ENCODE measurements at places on chromosomes 5 and 9.
A peak's percentile ranks its signal among the peaks of the same experiment; 100 is the strongest.

DNA sequence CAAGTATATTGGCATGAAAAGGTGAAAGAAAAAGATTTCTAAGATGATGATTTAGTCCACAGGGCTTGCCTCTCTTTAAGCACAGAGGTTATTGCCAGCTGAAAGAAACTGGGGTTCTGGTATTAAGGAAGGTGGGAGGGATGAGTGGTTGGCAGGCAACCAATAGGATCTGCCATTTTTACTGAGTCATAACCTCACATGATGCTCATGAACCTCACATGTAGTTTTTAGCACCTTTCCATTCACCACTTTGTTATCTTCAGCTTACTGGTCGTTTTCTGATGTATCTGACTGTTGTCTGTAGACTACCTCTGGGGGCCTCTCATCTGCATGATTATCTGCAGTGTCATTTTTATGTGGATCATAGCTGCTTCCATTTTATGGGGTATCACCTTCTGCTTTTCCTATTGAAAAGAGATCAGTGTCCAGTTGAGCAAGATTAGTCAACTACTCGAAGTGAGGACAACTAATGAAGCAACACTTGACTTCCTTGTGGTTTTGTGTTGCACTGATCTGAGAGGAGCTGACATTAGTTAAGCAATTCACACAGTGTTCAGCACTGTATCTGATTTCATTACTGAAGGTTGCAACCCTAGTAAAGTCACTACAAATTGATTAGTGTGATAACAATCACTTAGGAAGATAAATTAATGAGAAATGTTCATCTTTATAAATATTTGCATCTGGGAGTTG is 186.3 kb downstream of the SGCD start:
- no peak for DNase-seq

GRCh38 chr5:14063138-14063537 is 80.0 kb upstream of the TRIO start:
- DNase-seq: no peak

DNA sequence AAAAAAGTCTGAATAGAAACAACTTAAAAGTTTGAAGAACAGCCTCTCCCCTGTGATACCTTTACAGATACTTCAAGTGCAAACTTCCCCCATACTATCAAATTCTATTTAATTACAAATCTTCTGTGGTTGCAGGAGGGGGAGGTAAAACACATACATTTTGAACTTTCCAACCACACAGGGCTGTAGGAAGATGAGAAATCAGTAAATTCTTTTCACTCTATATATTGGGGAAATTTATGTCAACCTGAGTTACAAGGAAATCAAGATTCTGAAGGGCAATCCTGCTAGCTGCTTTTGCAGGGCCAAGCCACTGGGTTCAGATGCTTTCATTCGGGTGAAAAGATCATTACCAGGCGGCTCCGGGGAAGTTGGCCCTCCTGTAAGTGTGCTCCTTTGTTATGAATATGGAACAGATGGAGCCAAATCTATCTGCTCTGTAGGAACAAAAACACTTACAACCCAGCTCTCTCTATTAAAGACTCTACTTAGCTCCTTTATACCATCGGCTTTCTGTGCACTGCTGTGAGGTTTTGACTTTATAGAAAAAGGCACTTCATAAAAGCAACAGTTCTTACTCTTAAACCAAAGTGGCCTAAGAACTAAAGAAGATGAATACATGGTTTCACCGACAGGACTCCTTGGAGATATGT is 269.1 kb downstream of the EFNA5 start:
- no peak for DNase-seq

DNA sequence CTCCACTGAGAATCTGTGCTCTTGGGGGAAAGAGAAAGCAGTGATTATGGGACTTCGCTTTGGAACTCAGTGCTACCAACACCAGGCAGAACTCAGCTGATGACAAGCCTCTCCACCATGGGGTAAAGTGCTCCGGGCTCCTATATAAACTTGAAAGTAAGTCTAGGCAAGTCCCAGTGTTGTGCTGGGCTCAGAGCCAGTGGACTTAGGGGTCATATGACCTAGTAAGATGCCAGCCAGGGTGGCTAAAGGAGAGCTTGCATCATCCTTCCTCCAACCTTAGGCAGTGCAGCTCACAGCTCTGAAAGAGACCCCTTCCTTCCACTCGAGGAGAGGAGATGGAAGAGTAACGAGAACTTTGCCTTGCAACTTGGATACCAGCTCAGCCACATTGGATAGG is 35.1 kb upstream of the FREM1 start:
- DNase-seq: no peak

GRCh38 chr5:131524431-131524830 is 110.6 kb downstream of the RAPGEF6 start:
- DNase-seq: no peak

DNA sequence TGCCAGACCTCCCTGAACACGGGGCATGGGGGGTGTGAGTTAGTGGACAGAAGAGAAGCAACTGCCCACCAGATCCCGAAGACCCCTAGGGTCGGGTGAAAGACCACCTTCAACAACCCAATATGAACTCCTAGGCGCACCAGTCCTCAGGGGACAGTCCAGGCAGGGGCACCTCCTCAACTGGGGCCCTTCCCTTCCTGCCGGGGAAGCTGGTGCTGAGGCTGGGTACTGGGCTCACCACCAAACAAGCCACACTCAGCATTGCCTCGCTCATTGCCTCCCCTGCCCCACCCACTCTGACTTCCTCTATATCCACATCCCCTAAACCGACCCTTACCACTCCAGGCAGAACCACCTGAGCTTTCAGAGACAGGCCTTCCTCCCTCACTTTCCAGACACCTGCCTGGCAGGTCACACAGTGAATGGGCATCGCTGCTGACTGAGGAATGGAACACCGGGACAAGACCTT is 42.5 kb downstream of the SEMA4D start:
- no peak for DNase-seq

DNA sequence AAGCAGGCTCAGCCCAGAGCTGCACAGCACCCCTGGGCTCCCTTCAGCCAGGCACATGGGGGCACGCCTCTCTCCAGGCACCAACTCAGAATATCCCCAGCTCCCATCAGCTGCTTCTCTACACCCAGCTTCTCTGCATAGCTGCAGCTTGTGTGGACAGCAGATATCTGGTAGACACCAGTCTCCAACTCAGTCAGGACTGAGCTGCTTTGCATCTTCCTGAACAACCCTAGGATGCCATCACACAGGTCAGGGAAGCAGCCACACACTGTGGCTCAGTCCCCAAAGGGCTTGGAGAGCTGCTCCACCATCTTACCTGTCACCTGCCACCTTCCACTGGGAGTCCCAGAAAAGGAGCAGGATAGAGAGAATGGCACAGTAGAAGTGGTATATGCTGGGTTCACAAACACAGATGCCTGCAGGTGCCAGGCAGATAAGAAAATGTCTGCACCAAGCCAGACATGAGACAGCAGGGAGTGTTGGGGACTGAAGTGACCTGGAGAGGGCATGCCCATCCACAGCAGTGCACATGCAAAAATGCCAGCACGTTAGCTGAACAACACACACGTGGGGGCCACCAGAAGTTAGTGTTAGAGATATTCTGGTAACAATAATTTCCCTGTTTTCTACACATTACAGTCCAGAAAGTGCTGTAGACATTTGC is 42.0 kb downstream of the THBS4 start:
- no peak for DNase-seq

GRCh38 chr5:139277171-139277570 is 16.4 kb upstream of the MATR3 start:
- DNase-seq: no peak

- DNase-seq: no peak
Measured at GRCh38 chr5:132692632-132692967, 18.8 kb downstream of the IL4 start.

DNA sequence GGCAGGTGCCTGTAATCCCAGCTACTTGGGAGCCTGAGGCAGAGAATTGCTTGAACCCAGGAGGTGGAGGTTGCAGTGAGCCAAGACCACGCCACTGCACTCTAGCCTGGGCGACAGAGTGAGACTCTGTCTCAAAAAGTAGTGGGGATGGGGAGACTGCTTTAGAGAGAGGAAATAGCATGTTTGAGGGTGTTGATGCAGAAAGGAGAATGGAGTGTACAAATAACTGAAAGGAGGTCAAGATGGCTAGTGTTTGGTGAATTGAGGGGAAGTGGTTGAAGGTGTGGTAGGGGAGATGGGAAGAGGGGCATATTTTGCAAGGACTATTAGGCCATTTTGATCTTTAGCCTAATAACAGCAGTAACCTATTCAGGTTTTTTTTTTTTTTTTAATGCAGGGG is 18.2 kb downstream of the TENT2 start:
- no peak for DNase-seq

- DNase-seq: no peak
Measured at GRCh38 chr9:86424251-86424891, 70.2 kb upstream of the TUT7 start.

GRCh38 chr5:149457393-149457763 is 78.3 kb upstream of the IL17B start:
- DNase-seq: no peak

- no peak for DNase-seq
Measured at GRCh38 chr5:40628407-40628806, 51.3 kb upstream of the PTGER4 start.

GRCh38 chr9:84125046-84125445 is 144.4 kb downstream of the RMI1 start:
- no peak for DNase-seq

GRCh38 chr5:67195406-67196275 is 958 bp downstream of the CD180 start:
- DNase-seq: peak; percentile 51

DNA sequence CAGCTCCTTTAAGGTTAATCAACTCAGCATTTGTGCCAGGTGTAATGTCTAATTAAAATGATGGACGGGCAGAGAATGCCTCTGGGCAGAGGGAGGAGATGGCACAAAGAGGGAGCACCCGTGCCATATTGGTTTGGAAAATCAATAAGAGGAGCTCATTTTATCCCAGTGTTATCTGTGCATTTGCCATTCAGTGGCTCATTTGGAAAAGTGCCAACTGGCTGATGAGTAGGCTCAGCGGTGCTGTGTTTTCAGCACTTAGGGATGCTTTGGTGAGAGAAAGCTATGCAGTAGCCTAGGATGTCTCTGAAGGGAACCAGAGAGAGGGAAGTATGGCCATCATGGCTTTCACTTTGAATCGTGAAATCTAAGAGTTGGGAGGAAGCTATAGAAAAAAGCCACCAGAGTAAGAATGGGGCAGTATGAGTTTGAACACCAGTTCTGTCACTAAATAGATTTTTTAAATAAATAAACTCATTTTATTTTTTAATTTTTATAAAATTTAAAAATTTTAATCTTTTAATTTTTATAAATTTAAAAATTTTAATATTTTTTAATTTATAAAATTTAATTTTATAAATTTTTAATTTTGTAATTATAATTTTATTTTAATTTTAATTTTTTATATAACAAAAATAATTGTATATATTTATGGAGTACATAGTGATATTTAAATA is 472.8 kb downstream of the BRINP1 start:
- no peak for DNase-seq

GRCh38 chr5:170503990-170504596 is at the start of gene KCNIP1:
Gene KCNIP1, plus strand, starts transcription at chr5:170504020.
- no peak for DNase-seq

- no peak for DNase-seq
Measured at GRCh38 chr5:65749956-65750355, 28.0 kb downstream of the NLN start.
